Small intestine (tissue), 16 donors: ENCODE measurements at places on chromosomes 7 and 10. TPM values are rescaled to one million over a fixed set of nuclear protein-coding genes. Genes with fewer than 3 reads are reported as not detected.

DNA sequence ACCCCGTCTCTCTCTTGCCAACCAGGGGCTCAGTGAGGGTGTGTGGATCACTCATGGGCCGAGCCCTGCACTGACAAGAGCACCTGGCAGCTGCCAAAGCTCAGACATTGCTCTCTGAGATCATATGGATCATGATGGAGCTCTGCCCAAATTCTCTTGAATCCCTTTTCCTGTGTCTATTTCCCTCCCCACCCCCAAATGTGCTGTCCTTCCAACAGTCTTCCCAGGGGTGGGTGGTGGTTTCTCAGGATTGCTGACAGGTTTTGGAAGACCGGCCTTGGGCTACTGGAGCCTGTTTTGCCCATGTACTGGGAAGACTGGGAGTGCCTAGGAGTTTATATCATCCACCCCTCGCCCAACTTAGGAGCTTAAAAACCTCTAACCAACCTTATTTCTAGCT, 10.5 kb downstream of the ARHGAP22 start:
- H3K27ac ChIP-seq = no peak overlapping the region
- no peak for DNase-seq
- H3K4me3 ChIP-seq = no peak overlapping the region
- no peaks in the 10 kb centered on the region for H3K27me3 ChIP-seq
- no peaks in the 10 kb centered on the region for H3K36me3 ChIP-seq
- no peaks in the 10 kb centered on the region for H3K4me1 ChIP-seq

DNA sequence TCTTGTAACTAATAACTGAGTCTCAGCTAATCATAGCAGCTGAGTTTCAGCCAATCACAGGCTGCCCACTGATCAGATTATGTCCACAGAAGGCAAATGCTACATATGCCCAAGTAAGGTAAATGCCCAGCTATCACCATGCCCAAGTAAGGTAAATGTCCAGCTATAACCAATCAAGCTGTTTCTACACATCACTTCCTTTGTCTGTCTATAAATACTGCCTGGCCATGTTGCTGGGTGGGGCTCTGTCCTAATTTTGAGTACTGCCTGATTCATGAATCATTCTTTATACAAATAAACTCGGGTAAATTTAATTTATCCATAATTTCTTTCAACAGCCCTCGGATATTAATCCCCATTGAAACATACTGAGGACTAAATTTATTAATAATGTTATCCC, 312.4 kb downstream of the CACNA2D1 start:
- H3K27me3 ChIP-seq = no peaks in the 10 kb centered on the region
- H3K27ac ChIP-seq = no peak overlapping the region
- H3K4me1 ChIP-seq = no peaks in the 10 kb centered on the region
- H3K4me3 ChIP-seq = no peak overlapping the region
- no peaks in the 10 kb centered on the region for H3K36me3 ChIP-seq

DNA sequence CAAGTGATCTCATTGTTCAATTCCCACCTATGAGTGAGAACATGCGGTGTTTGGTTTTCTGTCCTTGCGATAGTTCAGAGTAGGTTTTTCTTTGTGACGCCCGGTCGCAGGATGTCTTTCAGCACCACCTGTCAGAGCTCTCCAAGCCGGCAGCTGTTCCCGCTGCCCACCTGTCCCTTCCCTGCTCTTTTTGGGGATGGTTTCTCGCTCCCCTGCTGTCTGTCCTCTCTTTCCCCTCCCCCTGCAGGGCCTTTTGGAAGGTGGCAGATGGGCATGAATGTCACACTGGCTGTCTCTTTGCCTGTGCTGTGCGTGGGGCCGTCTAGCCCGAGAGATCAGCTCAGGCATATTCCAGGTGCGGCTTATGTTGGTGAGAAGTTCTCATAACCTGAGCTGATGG, 137.0 kb downstream of the GRK5 start:
- no peaks in the 10 kb centered on the region for H3K36me3 ChIP-seq
- DNase-seq = no peak
- no peaks in the 10 kb centered on the region for H3K27me3 ChIP-seq
- H3K4me3 ChIP-seq = no peak overlapping the region

GRCh38 chr10:110708776-110709443, 64.8 kb downstream of the RBM20 start:
- no peak for DNase-seq
- H3K27ac ChIP-seq = no peak overlapping the region
- H3K4me3 ChIP-seq = no peak overlapping the region
- H3K27me3 ChIP-seq = no peaks in the 10 kb centered on the region
- H3K4me1 ChIP-seq = no peaks in the 10 kb centered on the region

- no peaks in the 10 kb centered on the region for H3K36me3 ChIP-seq
- H3K27ac ChIP-seq = no peak overlapping the region
- no peak for DNase-seq
Measured at GRCh38 chr7:73905360-73905759, 44.4 kb downstream of the TMEM270 start.

Gene GOLGA7B
- polyA plus RNA-seq = 5.3 TPM
